ENCODE measurements at places on chromosomes 7 and 10.

DNA sequence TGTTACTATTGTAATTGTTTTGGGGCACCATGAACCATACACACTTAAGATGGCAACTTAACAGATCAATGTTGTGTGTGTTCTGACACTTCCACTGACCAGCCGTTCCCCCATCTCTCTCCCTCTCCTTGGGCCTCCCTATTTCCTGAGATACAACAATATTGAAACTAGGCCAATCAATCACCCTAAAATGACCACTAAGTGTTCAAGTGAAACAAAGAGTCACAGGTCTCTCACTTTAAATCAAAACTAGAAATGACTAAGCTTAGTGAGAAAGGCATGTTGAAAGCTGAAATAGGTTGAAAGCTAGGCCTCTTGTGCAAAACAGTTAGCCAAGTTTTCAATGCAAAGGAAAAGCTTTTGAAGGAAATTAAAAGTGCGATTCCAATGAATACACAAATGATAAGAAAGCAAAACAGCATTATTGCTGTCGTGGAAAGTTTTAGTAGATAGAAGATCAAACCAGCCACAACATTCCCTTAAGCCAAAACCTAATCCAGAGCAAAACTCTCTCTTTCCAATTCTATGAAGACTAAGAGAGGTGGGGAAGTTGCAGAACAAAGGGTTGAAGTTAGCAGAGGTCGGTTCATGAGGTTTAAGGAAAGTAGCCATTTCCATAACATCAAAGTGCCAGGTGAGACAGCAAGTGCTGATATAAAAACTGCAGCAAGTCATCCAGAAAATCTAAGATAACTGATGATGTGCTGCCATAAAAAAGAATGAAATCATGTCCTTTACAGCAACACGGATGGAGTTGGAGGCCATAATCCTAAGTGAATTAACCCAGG, 90.6 kb downstream of the MTPN start:
- DNase-seq: no peak

GRCh38 chr10:96992721-96993120, 160.6 kb downstream of the LCOR start:
- DNase-seq: no peak

DNA sequence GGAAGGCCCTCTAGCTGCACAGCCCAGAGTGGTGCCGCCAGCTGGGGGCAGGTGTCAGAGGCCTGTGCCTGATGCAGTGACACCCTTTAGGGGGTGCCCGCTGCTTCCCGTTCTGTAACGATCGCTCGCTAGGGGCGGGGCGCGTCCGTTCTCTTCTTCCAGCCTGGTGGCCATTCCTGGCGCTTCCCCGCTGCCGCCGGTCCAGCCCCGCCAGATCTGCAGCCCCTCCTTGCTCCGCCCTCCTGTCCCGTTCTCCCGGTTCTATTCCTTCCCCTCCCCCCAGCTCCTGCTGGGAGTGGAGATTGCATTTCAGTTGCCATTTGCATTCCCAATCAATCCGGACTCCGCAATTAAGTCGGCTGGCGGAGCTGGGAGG, 39.2 kb downstream of the AGAP3 start:
- peak; percentile 16 for DNase-seq

DNA sequence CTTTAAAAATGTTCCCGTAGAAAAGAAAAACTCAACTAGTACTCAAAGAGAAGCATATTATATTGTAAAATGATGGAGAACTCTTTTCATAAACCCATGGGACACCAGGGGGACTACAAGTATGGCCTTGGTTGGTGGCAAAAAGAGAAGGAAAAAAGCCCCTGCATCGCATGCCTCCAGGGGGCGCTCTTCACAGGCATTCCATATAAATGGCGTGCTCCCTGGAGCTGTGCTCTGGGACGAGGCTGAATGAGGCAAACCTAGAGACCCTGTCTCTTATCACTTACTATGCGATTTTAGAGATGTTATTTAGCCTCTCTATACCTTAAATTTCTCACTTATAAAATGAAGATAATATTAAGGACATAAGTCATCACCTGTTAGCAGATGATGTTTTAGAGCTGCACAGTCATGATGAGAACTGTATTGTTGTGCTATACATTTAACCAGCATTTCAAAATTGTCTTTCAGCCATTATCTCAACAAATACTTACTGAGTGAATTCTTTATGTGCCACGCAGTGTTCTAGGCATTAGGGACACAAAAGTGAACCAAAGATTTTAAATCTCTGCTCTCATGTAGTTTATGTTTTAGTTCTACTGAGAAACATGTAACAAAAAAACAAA, 105.8 kb downstream of the ARHGAP21 start:
- DNase-seq: peak; percentile 69

DNA sequence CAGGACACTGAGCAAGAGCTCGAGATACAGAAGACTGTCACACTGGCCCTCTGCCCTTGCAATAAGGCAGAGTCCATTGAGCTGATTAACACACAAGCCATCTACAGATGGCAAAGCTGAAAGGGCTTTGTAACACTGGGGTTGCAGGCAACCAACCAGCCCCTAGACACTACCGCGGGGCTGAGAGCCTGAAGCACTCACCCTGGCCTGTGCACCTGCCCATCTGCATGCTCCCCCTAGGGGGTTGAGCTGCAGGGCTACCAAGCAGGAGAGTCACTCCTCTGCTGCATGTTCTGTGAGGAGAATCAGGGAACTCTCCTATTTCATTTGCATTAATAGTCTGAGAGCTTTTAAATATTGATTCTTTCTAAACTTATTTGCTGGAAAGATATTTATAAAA, 128.1 kb upstream of the VIPR2 start:
- DNase-seq: no peak

GRCh38 chr10:123882177-123882576, 9.4 kb downstream of the CPXM2 start:
- DNase-seq: no peak

DNA sequence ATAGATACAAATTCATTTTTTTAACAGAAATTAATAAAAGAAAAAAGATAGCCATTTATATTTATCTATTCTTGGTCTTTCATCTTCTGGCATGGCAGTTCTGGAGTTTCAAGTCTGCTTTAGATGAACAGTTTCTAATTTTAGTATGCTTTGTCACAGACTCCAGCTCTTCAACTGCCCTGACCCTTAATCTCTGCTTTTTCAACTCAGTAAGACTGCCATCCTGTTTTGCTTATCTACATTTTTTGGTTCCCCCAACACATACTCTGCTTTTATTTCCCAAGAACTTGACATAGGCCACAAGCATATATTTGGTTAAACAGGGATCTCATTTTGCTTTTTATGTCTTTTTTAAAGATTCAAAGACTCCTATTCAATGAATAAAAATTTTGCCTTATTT, 309.3 kb upstream of the KCND2 start:
- DNase-seq: no peak

GRCh38 chr7:139230023-139230422, 1.0 kb upstream of the UBN2 start:
- no peak for DNase-seq

DNA sequence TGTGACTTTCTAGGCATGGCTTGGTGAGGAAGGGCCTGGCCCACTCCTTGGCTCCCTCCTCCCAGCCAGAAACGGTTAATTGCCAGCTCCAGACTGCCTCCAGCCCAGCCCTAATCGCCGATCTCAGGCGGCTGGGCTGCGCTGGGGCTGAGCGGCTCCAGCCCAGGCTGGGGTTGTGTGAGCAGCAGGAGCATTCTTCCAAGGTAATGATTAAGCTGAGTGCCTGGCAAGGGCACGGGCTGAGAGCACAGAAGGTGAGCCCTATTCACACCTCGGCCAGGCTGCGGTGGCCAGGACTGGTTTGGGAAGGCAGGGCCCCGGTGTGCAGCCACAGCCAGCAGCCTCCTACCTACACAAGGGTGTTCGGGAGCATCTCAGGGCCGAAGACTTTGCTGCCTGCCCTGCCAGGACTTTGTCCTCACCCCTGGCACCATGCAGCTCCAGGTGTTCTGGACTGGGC, at the start of gene TMEM72:
Gene TMEM72 (plus strand): TSS at position 257 of the 460 bp plus-strand sequence. CDS start 176 bp downstream, at position 433.
- DNase-seq: no peak

DNA sequence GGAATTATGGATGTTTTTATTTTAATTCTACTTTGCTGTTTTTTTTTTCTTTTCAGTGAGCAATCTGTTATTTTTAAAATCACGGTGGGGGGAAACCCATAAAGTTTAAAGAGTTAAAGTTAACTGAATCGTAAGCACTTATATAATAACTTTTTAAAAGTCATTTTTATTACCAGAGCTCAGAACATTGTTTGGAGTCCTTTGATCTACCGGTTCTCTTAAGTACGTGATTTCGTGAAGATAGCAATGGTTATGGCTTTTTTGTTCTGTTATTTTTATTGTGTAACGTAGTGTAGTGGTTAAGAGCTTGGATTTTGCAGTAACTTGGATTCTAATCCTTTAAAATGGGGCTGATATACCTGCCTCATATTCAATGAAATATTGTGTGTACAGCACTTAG, 57.4 kb downstream of the NHLRC2 start:
- no peak for DNase-seq

- DNase-seq: peak; percentile 80
Measured at GRCh38 chr7:41817386-41817785, 114.5 kb upstream of the INHBA start.

GRCh38 chr7:8197994-8198698, 63.8 kb downstream of the ICA1 start:
- no peak for DNase-seq

GRCh38 chr7:99707096-99707495, 27.3 kb upstream of the CYP3A5 start:
- DNase-seq: peak; percentile 38

DNA sequence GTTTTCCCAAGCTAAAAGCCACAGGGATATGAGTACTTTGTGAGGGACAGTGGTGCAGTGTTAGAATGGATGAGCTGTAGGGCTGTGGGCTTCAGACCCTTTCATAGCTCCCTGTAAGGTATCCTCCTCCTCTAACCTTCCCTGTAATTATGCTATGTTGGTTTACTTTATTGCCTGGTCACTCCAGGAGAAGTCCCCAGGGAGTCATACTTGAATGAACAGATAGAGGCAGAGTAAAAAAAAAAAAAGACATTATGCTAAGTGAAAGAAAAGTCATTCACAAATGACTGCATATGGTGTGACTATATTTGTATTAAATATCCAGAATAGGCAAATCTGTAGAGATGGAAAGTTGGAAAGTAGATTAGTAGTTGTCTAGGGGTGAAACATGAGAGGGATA, 434.4 kb downstream of the AUTS2 start:
- DNase-seq: no peak

GRCh38 chr10:20093600-20093999, 277.4 kb downstream of the PLXDC2 start:
- no peak for DNase-seq

DNA sequence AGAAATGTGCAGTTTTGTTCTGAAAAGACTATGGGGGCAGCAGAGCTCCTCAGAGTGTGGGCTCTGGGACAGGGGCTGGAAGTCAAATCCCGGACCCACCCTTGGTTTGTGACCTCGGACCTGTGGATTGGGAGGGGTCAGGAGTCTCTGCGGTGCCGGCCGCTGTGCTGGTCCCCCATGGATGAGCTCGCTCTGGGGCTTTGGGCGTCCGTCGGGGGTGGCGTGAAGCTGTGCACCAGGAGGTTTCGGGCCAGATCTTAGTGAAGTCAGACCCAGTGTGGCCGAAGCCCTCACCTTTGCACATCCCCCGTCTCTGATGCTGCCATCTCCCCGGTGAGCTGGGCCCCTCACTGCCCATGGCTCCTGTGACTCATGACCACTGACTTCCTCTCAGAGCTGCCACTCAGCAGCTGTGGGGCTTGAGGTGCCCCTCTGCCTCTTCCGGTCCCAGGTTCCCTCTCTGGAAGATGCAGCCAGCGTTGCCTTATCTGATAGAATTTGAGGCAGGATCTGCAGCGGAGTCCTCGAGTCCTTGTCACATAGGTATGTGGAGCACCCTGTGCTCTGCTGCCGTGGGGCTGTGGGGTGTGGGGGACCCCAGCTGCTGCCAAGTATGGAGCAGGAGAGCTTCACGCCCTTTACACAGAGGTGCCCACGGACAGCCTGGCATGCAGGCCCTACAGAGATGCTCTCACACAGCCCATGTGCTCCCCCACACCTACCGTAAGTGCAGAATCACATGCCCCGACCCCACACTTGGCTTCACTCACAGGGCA, 11.4 kb upstream of the SCART1 start:
- DNase-seq: no peak

Data from GM23248 (cell line).